ENCODE measurements at places on chromosomes 2 and 18.

- DNase-seq: no peak
These were observed 30.4 kb downstream of the RAMP1 start for GRCh38 chr2:237889811-237890210.

DNA sequence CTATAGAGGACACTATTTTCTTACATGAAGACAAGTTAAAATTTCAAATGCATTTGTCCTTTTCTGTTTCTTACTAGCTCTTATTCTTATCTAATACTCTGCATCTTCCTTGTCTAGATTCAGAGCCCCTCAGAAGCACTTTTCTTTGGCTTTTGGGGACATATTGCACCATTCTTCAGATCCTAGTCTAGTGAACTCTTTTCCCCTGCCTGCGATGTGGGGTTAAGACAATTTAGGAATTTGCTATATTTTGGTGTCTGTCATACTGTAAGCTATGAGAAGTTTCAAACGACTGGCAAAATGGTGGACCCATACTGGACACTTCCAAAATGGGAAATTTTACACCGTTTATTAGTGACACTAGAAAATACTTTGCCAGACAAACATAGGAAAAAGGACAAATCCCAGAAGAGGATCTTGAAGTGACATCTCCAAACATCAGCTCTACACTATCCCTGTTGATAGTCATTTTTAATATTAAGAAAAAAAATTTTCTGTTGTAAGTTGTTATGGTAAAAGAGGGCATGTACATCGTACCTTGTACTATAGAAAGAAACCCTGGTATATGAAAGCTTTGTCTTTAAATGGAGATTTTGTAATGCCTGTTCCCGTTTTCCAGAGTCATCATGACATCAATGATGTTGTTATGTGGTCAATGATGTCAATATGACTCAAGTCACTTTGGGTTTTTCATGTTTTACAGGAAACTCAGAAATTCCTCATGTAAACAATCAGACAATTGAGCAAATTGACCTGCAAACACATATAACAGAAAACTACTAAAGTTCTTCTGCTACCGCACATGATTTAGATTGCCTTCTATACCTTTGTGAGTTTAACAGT lies 4.4 kb upstream of the KYNU start:
- DNase-seq: peak; percentile 63

- DNase-seq: no peak
These were observed 671.0 kb upstream of the SOX11 start for GRCh38 chr2:5021136-5021535.

GRCh38 chr2:164554487-164554886 lies 66.8 kb downstream of the GRB14 start:
- no peak for DNase-seq

DNA sequence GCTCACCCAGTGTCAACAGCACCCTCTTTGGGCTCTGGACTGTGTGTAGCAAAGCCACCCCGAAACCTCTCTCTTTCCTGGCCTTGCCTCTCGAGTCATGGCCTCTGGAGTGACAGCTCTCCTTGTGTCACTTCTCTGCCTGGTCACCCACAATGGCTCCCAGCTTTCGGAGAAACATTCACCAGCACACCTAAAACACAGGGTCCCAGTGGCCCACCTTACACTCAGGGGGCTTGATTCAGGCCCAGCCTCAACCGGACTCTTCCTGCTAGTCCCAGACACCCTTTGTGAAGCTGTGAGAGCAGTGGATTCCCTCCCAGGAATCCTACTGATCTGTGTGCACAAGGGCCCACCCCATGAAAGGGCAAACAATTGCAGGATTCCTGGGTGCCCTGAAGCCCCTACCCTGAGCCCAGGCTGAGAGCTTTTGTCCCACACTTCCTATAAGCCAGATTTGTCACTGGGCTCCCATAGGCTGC lies 137.2 kb upstream of the HAAO start:
- DNase-seq: peak; percentile 50

GRCh38 chr2:75500633-75501032 lies 60.1 kb downstream of the EVA1A start:
- DNase-seq: no peak

DNA sequence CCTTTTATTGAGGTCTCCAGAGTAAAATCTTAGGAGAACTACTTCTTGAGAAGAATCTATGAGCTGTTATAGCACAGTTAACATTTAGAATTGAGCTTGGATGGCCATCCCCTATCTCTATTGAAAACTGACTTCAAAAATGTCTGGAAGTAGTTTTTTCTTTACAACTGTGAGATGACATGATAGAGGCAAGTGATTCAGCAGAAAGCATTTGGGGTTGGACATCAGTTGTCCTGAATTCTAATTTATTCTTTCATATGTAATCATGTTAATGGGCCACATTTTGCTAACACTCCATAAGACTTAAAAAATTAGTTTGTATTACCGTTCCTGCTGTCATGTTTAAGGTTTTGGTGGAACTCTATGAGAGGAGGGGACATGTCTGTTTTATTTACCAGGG lies 237.0 kb upstream of the SLC14A2 start:
- no peak for DNase-seq

DNA sequence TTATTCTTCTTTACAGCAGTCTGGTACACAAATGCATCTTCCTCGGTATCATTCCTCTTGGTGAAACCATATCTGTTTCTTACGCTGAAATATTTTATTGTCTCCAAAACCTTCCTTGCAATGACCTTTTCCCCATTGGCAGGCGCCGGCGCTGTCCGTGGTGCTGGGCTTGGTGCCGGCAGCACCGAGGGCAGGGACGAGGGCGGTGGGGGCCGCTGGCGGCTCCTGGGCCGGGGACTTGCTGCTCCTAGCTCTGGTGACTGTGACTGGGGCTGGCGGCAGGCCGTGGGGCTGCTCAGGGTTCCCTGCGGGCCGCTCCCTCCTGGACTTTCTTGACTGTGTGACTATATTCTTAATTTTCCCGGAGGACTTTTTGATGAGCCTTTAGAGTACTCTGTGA lies 72.5 kb downstream of the GPR39 start:
- peak; percentile 23 for DNase-seq

- no peak for DNase-seq
These were observed 28.8 kb upstream of the EFEMP1 start for GRCh38 chr2:55952415-55952814.

DNA sequence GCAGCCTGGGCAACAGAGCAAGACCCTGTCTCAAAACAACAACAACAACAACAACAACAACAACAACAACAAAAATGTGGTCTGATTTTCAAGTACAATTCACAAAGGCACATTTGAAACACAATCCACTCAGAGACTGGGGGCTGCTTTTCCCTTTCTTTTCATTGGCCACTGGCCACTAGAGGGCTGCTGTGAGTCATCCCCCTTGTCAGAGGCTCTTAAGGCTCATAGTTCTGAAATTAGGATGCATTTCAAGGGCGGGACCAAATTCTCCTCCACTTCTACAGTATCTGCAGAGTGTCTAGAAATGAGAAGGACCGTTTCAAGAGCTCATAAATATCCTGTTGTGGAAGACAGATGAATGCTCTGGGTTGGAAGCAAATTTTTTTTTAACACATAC lies 285.4 kb downstream of the NRXN1 start:
- DNase-seq: peak; percentile 48

DNA sequence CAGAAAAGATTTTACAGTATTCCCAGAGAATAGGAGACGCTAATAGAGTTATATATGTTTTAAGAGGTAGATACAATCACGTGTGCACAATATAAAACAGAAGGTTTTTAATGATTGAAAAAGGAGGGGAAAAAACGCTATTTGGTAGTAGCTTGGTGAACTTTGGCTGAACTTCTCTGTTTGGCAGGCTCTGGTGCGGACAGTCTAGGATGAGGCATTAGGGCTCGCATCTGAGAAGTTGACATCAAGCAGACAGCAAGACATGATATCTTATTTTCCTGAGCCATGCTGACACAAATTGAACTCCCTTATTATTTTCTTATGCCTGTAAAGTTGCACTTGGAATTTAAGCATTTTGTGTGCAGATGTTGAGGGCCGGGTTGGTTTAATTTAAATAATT lies 176.6 kb downstream of the EN1 start:
- no peak for DNase-seq

DNA sequence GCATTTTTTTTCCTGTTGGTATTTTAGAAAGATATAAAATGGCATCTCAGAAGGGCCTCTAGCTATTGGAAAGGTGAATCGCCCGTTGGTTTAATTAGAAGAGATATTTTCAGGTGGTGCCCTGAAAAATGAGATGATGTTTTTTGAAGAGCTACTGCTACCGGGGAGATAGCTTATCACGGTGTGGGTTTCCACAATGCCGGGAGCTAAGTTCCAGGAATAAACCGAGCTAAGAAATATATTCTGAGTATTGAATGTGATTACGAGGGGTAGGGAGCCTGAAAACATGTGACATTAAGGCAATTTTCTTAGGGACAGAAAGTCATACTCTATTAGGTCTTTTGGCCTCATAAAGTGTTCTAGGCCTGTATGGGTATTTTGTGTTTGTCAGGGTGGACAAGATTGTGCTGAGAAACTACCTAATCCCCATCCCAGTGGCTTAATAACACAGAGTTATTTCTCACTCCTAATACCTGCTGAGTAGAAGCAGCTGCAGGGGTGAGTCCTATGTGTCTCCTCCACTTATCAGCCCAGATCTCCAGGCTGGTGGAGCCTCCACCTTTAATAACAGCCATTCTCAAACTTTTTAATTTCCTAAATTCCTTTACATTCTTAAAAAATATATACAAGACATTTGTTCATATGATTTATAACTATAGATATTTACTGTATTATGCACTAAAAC lies 150.2 kb downstream of the LRRTM1 start:
- no peak for DNase-seq

DNA sequence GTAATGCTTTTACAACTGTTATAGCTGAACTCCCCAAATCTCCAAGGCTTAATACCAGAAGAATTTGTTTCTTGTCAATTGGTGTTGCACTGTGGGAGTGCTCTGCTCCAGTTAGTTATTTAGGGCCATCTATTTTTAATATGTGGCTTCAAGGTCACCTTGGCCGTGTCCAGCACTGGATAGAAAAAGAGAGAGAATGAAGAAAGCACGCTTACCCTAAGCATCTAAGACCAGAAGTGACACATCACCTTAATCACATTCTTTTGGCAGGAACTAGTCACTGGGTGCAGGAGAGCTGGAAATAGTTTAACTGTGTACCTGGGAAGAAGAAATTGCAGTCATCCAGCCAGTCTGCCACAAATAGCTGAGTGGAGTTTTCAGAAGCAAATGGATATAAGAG lies 78.8 kb downstream of the VWC2L start:
- no peak for DNase-seq

GRCh38 chr2:212409560-212409959 lies 129.0 kb downstream of the ERBB4 start:
- DNase-seq: no peak

GRCh38 chr18:24272229-24272525 lies 125.4 kb downstream of the OSBPL1A start:
- DNase-seq: no peak

GRCh38 chr18:12862467-12862866 lies 21.6 kb downstream of the PTPN2 start:
- no peak for DNase-seq

- no peak for DNase-seq
These were observed 2102.3 kb upstream of the CELF4 start for GRCh38 chr18:39667905-39668304.

DNA sequence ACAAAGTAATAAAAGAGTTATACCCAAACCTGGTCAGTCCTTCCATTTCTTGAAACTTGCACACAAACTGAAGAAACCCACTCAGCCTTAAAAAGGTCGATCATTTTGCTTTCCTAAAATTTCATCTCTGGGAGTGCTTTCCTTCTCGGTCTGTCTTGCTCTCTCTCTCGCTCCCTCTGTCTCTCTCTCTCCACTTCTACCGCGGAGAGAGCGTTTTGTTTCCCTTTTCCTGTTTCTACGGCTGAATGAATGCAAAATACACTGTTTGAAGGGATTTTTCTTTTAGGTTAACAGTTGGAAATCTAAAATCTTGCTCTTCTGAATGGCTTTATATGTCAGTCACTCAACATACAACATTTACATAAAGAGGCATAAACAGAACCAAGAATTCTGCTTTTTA lies 424.2 kb downstream of the TGIF1 start:
- DNase-seq: no peak

DNA sequence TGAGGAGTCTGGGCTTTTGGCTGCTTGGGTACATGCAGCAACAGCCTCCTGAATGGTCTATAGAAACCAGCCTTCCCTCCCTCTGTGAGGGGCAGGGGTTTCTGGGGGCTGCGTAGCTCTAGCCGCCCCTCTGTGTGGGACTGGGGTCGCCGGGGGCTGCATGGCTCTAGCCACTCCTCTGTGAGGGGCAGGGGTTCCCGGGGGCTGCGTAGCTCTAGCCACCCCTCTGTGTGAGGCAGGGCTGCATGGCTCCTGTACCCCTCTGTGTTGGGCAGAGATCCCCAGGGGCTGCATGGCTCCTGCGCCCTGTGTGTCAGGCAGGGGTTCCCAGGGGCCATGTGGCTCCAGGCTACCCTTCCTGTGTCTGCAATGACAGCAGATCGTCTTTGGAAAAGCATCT lies 17.6 kb downstream of the HS6ST1 start:
- DNase-seq: no peak

GRCh38 chr2:43027097-43027873 lies 199.1 kb downstream of the ZFP36L2 start:
- no peak for DNase-seq

GRCh38 chr18:36186461-36187192 lies 670 bp upstream of the MOCOS start:
- DNase-seq: no peak

GRCh38 chr2:7881466-7881865 lies 800.4 kb upstream of the ID2 start:
- no peak for DNase-seq

DNA sequence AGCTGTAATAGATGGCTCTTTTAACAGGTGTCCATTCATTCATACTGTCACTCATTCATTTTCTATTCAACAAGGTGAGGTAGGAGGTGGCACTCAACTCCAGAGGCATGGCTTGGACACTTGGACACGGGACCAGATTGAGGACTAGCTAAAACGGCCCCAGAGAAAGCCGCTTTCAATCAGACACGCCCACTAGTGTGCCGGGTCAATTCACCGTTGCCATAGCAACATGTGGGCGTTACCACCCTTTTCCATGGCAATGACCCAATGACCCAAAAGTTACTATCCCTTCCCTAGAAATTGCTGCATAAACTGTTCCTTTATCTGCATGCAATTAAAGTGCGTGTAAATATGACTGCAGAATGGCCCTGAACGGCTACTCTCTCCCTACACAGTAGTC lies 49.2 kb upstream of the LGALSL start:
- no peak for DNase-seq

- no peak for DNase-seq
These were observed 988.2 kb upstream of the CDH2 start for GRCh38 chr18:29164993-29165599.

DNA sequence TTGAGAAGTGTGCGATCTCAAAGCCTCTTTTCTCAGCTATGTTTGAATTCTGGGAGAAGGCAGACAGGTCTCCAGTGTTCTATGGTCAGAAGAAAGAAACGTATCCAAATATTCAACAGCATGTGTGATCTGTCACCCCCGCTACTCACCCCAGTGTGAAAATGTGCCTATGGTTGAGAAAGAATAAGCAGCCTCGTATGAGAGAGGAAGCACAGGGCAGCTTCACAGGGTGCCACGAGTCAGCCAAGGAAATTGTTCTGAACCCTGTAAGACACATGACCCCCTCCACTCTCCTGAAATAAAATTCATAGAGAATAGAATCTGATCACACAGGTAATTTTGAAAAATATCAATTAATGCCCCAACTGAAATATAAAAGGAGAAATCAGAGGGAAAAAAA lies 8.0 kb upstream of the SF3B1 start:
- peak; percentile 51 for DNase-seq

All from NB4 (cell line).